ENCODE measurements at places on chromosomes 7 and 10. TPM values are rescaled to one million over a fixed set of nuclear protein-coding genes. Genes with fewer than 3 reads are reported as not detected.

SLC13A1 gene
- total RNA-seq: not detected

ANKRD2 gene
- 0.36 TPM for total RNA-seq

OLAH gene
- not detected for total RNA-seq

TEX47 gene
- total RNA-seq: not detected

INA gene
- 26.9 TPM for total RNA-seq

CFAP43 gene
- 0.24 TPM for total RNA-seq

AKR1C4 gene
- total RNA-seq: not detected

PSPH gene
- total RNA-seq: 72.7 TPM

DNA sequence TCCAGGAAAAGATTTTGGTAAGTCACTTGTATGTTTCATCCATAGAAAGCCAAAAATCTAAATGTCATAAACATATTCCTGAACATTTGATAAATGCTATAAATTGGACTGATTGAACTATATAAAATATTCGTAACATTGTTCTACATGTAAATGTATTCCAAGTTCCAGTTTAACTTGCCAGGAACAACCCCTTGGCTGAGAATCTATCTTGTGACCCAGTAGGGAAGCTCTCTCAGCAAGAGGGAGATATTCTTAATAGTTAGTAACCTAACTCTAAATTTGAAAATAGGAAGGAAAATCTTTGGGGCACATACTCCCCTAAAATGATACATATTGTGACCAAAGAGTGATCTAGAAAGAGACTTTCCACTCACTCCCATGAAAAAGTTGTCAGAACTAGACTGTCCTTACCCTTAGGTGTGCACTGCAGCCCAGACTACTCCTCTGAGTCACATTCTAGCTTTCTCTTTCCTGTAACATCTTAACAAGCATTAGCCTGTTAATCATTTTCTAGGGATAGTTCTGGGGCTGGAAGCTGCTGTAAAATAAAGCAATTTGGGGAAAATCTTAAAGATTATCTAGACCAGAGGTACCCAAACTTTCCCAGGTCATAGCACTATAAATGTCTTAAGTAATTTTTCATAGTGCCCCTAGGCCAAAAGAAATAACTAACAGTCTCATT, 73.7 kb upstream of the SKAP2 start:
- DNase-seq: no peak
- no peaks in the 10 kb centered on the region for H3K27me3 ChIP-seq
- H3K27ac ChIP-seq: no peak overlapping the region
- H3K4me1 ChIP-seq: no peaks in the 10 kb centered on the region
- no peak overlapping the region for H3K4me3 ChIP-seq

GRCh38 chr10:96608805-96609204, 22.0 kb upstream of the TM9SF3 start:
- DNase-seq: no peak
- H3K4me3 ChIP-seq: no peak overlapping the region
- no peaks in the 10 kb centered on the region for H3K36me3 ChIP-seq
- peaks cover 11% of the 10 kb centered on the region for H3K4me1 ChIP-seq

GRCh38 chr7:99499371-99499720, 735 bp downstream of the ZNF394 start:
- H3K27me3 ChIP-seq: no peaks in the 10 kb centered on the region
- H3K4me3 ChIP-seq: peak overlapping the region; percentile 97
- peak overlapping the region; percentile 90 for H3K27ac ChIP-seq
- H3K4me1 ChIP-seq: peaks cover 8% of the 10 kb centered on the region
- H3K36me3 ChIP-seq: peaks cover 2% of the 10 kb centered on the region
- DNase-seq: peak; percentile 16

DNA sequence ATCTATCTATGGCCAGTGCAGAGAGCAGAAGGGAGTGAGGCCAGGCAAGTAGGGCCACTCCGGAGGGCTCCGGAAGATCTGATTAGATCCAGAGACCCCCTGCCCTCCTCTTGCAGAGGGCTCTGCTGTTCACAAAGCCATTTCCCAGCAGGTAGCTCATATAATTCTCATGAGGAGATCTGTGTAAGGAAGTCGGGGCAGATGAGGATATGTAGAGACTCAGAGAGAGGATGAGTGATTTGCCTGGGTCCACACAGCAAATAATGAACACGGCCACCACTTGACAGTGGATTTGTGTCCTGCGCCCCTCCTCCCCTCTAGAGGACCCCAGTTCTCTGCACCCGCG, 2.6 kb downstream of the MUC12 start:
- H3K4me1 ChIP-seq: no peaks in the 10 kb centered on the region
- H3K4me3 ChIP-seq: no peak overlapping the region
- no peak overlapping the region for H3K27ac ChIP-seq
- no peaks in the 10 kb centered on the region for H3K36me3 ChIP-seq
- peaks cover 30% of the 10 kb centered on the region for H3K27me3 ChIP-seq

DNA sequence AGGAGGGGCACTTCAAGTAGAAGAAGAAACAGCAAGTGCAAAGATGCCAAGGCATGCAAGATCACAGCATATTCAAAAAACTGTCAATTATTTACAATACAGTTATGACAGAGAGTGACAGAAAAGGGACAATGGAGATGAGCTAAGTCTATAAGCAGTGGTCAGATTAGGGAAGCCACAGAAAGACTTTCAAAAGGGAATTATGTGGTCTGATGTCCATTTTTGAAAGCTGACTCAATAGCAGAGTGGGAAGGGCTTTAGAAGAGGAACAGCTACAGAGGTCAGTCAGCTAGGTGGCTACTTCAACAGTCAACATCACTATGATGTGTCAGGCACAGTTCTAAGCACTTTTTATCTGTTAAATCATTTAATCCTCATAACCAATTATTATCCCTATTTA, 45.2 kb upstream of the SPOCK2 start:
- no peak overlapping the region for H3K4me3 ChIP-seq
- H3K4me1 ChIP-seq: peaks cover 9% of the 10 kb centered on the region
- H3K36me3 ChIP-seq: no peaks in the 10 kb centered on the region
- H3K27me3 ChIP-seq: no peaks in the 10 kb centered on the region
- DNase-seq: peak; percentile 78

GRCh38 chr10:109103278-109103677, 820.0 kb downstream of the XPNPEP1 start:
- H3K36me3 ChIP-seq: no peaks in the 10 kb centered on the region
- H3K4me1 ChIP-seq: no peaks in the 10 kb centered on the region
- no peak overlapping the region for H3K4me3 ChIP-seq
- no peak overlapping the region for H3K27ac ChIP-seq
- DNase-seq: no peak

DNA sequence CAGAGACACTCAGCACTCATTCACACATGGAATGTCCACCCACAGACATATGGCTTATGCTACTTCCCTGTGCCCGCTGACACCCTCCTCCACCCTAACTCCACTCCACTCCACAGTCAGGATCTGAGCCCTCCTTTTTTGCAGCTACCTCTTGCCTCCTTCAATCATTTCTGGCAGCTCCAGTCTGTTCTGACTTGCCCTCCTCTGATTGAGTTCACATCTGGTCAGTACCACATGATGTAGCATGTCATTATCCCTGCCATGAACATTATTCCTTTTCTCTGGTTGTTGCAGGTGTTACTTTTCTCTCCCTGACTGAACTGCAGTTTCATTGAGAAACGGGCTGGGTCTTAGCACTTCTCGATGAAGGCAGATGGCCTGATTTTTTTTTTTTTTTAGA, 130.1 kb upstream of the EGR2 start:
- H3K4me3 ChIP-seq: no peak overlapping the region
- no peaks in the 10 kb centered on the region for H3K4me1 ChIP-seq
- H3K27me3 ChIP-seq: peaks cover 3% of the 10 kb centered on the region
- H3K27ac ChIP-seq: no peak overlapping the region
- H3K36me3 ChIP-seq: no peaks in the 10 kb centered on the region
- no peak for DNase-seq

DNA sequence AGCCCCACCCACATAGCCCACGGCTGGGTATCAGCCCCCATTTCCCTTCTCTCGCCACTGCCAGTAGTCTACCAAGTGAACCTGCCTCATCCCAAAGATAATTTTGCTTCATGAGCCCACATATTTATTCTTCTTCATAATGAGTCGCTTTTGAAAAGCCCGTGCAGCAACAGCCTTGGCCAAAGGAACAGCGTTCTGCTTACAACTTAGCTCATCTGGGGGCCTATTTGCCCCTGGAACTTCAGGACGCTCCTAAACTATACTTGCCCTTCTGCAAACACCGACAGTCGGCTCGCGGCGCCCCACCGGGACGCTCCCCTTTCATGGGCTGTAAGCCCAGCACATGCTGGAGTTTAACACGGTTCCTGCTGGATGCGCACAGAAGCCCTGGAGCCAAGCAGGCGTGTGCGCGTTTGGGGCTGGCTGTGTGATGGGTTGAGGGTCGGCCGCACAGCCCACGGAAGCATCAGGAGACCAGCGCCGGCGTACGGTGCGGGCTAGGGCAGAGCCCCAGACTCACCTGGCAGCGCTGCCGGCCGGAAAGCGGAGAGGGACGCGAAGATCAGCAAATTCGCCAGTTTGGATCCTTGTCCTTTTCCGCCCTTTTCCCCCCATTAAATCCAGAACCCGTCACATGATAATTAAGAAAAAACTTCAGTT, 370 bp downstream of the TMEM60 start:
- H3K4me1 ChIP-seq: peaks cover 20% of the 10 kb centered on the region
- H3K4me3 ChIP-seq: peak overlapping the region; percentile 78
- no peaks in the 10 kb centered on the region for H3K36me3 ChIP-seq
- H3K27me3 ChIP-seq: no peaks in the 10 kb centered on the region
- DNase-seq: no peak
- peak overlapping the region; percentile 82 for H3K27ac ChIP-seq

DNA sequence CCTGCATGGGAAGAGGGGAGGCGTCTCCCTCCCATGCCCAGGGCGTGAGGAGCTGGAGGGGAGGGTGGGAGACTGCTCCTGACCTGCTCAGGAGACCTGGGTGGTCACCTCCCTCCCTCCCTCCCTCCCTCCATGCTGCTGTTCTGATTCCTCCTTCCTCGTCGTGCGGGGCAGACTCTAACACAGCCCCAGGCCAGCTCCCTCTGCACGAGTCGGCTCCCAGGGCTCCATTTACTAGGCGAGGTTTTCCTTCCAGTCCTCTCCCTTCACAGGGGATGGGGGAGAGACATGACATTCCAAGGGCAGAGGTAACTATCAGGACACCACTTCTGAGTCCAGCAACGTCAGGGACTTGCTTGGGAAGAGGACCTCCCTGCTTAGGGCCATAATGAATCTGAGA, 23.6 kb downstream of the VIPR2 start:
- no peaks in the 10 kb centered on the region for H3K4me1 ChIP-seq
- no peak overlapping the region for H3K4me3 ChIP-seq
- no peaks in the 10 kb centered on the region for H3K27me3 ChIP-seq

DNA sequence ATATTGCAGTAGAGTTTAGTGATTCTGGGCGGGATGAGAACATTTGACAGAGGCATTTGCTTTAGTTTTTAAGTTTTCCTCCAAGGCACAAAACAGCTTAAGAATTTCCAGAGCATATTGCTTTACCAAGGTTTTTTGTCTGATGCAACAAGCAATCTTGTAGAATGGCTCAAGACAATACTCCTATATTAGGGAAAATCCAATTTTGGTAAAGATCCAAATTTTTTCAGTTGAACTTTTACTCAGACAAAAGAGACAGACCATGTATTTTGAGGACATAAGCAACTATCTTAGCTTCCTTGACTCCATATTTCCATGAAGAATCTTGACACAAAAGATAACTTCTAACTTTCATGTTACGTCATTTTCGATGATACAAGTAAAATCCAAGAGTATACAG, 92.3 kb upstream of the NANOS1 start:
- no peaks in the 10 kb centered on the region for H3K27me3 ChIP-seq
- no peaks in the 10 kb centered on the region for H3K4me1 ChIP-seq
- H3K27ac ChIP-seq: no peak overlapping the region
- no peaks in the 10 kb centered on the region for H3K36me3 ChIP-seq

- peaks cover 9% of the 10 kb centered on the region for H3K4me1 ChIP-seq
- no peaks in the 10 kb centered on the region for H3K27me3 ChIP-seq
- no peaks in the 10 kb centered on the region for H3K36me3 ChIP-seq
- H3K4me3 ChIP-seq: no peak overlapping the region
These were observed 62.2 kb upstream of the TRIM8 start for GRCh38 chr10:102581981-102582580.

- DNase-seq: no peak
- H3K4me3 ChIP-seq: no peak overlapping the region
- no peaks in the 10 kb centered on the region for H3K27me3 ChIP-seq
- peaks cover 20% of the 10 kb centered on the region for H3K4me1 ChIP-seq
- H3K27ac ChIP-seq: no peak overlapping the region
These were observed 58.3 kb downstream of the ST7 start for GRCh38 chr7:117011419-117012260.

DNA sequence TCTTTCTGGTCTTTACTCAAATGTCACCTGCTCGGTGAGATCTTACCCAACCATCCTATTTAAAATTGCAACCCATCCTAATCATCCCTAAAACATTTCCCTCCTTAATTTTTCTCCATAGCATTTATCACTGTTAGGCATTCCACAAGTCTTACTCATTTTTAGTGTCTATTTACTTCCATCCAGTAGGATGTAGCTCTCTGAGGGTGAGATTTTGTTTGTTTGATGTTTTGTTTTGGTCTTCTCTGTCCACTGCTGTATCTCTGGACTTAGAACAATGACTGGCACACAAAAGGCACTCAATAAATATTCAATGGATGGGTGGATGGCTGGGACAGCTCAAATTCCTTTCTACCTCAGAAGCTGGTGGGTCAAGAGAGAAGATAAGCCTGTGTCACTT, 15.8 kb upstream of the DUSP5 start:
- no peaks in the 10 kb centered on the region for H3K4me1 ChIP-seq
- no peak overlapping the region for H3K27ac ChIP-seq
- H3K27me3 ChIP-seq: no peaks in the 10 kb centered on the region
- no peaks in the 10 kb centered on the region for H3K36me3 ChIP-seq
- H3K4me3 ChIP-seq: no peak overlapping the region

- no peaks in the 10 kb centered on the region for H3K36me3 ChIP-seq
- no peak overlapping the region for H3K27ac ChIP-seq
- H3K4me1 ChIP-seq: peaks cover 3% of the 10 kb centered on the region
- no peaks in the 10 kb centered on the region for H3K27me3 ChIP-seq
- H3K4me3 ChIP-seq: no peak overlapping the region
These were observed 169.3 kb downstream of the SH3PXD2A start for GRCh38 chr10:103685880-103686669.

- H3K27me3 ChIP-seq: peaks cover 20% of the 10 kb centered on the region
- no peaks in the 10 kb centered on the region for H3K36me3 ChIP-seq
- DNase-seq: no peak
- no peak overlapping the region for H3K4me3 ChIP-seq
These were observed 10.4 kb downstream of the GPRIN2 start for GRCh38 chr10:46545861-46546590.

DNA sequence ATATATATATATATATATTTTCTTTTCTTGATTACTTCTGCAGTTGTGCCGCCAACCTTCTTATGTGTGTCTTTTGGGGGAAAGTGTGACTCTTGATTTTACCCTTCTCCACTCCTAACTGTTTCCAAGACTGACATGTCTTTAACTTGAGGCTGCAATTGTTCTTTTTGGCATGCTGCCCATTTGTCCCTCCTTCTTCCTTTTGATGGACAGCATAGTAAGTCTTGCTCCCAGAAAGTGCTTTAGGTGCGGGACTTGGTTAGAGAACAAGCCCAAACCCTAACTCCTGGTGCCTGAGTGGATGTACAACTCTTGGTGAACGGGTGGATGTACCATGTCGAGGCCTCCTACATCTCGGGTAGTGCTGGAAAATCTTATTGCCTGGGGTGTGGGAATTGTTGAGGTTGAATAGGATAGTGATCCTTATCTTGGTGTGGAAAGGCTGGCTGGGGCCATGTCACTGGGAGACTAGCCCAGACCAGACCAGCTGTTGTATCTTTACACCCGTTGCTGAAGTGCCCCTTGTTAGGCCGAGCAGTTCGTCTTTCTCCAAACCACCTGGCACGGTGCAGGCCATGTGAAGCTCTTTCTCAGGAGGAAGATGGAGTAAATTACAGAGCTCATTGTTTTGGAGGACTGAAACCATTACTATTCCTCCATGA, 16.3 kb downstream of the TCF7L2 start:
- H3K27ac ChIP-seq: peak overlapping the region; percentile 16
- no peak overlapping the region for H3K4me3 ChIP-seq
- H3K27me3 ChIP-seq: no peaks in the 10 kb centered on the region
- no peaks in the 10 kb centered on the region for H3K36me3 ChIP-seq
- H3K4me1 ChIP-seq: peaks cover 23% of the 10 kb centered on the region
